ENCODE measurements at places on chromosomes 16 and 17. TPM values are rescaled to one million over a fixed set of nuclear protein-coding genes. Genes with fewer than 3 reads are reported as not detected.

- DNase-seq = no peak
Observed at GRCh38 chr16:49635591-49636581, 220.0 kb downstream of the ZNF423 start.

- no peak for DNase-seq
Observed at GRCh38 chr16:87425941-87426340, 33.8 kb downstream of the MAP1LC3B start.

DNA sequence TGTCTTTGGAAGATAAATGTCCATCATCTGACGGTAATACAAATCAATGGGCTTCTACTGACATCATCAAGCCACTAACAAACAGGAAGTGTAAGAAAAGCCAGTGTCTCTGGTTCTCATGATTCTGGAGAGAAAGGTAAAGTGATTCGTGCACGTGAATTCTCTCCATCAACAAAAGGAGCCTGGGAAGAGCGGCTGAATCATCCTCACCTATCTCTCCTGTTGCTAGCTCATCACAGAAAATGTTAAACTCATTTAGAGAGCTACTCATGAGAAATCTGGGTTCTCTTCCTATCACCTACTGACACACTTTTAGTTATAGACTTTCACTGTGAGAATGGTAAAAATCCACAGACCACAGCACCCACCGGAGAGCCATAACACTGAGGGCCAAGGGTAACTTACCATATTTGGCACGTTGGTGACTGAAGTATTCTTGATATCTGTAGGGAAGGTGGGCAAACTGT is 70.3 kb downstream of the CREBBP start:
- no peak for DNase-seq

The CAPNS2 gene
- total RNA-seq = not detected

- peak; percentile 9 for DNase-seq
Observed at GRCh38 chr16:25838724-25839186, 147.0 kb downstream of the HS3ST4 start.

DNA sequence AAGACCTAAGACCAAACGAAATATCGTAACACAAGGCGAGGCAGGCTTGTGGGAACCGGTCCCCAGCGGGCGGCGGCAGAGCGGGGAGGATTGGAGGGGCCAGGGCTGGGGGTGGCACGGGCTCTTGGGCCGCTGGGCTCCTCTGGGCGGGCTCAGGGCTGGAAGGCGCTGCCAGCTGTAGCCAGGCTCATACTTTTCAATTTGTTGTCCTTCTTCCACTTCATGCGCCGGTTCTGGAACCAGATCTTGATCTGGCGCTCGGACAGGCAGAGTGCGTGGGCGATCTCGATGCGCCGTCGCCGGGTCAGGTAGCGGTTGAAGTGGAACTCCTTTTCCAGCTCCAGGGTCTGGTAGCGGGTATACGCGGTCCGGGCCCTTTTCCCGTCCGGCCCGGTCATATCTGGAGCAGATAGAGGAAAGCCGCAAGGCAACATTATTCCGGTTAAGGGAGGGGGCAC is 1.5 kb downstream of the HOXB5 start:
- DNase-seq = no peak

DNA sequence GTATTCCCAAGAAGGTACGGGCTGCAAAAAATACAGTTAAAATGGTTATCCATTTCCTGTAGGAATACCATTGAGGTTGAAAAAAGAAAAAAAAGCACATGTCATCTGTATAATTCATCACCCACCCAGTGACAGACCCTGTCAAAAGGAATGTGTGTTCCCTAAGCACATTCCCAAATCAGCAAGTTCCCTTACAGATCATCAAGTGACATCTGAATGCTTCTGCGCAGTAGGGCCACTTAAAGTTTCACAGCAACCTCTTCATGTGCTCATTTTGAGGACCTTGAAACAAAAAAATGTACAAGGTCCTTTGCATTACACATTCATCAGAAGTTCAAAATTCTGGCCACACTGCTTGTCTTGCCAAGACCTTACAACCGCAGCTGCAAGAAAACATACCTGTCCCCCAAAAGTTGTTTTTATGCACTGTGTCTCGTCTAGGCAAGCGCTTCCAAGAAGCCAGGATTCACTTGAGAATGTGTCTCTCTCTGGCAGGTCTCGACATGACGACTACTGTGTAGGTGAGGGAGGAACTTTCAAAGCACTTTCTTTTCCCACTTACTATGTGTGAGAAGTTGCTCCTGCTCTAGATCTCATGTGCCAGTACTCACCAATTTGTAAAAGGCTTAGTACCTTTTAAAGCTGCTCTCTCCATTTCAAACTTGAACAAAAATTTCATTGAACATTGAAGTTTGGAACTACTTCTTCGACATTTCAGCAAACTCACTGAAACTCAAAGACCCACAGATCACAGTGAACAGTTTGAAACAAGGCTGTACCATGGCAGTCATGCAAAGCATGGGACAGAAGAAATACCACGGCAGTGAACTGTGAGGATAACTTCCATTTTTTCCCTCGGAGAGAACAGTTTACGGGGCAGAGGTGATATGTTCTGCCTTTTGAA is 4.3 kb upstream of the POLG2 start:
- no peak for DNase-seq

DNA sequence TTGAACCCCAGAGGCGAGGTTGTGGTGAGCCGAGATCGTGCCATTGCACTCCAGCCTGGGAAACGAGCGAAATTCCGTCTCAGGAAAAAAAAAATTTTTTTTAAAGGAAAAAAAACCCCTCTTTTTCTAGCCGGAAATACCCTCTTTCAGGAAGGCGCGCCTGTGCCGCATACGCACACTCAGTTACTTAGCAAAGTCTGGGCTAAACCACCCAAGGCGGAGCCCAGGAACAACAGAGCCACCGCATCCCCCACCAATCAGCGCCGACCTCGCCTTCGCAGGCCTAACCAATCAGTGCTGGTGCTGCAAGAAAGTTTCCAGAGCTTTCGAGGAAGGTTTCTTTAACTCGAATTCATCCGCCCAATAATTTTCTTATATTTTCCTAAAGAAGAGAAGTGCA is 510.4 kb downstream of the KCNJ18 start:
- no peak for DNase-seq

The KRT13 gene
- not detected for total RNA-seq

DNA sequence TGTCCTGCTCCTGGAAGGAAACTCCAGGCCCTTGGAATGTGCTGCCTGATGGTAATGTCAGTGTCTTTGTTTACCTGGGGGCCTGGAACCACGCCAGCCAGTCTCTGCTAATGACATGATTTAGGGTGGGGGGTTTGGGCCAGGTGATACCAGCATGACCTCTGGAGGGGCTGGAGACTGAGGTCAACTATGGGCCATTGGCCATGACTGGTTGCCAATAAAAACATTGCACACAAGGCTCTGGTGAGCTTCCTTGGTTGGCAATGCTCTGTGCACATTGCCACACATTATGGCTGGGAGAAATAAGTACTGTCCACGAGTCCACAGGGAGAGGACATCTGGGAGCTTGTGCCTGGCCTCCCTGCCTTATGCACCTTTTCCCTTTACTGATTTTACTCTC is 52.5 kb downstream of the LITAF start:
- DNase-seq = no peak

GRCh38 chr16:4924593-4925292 is 12.2 kb downstream of the PPL start:
- no peak for DNase-seq

DNA sequence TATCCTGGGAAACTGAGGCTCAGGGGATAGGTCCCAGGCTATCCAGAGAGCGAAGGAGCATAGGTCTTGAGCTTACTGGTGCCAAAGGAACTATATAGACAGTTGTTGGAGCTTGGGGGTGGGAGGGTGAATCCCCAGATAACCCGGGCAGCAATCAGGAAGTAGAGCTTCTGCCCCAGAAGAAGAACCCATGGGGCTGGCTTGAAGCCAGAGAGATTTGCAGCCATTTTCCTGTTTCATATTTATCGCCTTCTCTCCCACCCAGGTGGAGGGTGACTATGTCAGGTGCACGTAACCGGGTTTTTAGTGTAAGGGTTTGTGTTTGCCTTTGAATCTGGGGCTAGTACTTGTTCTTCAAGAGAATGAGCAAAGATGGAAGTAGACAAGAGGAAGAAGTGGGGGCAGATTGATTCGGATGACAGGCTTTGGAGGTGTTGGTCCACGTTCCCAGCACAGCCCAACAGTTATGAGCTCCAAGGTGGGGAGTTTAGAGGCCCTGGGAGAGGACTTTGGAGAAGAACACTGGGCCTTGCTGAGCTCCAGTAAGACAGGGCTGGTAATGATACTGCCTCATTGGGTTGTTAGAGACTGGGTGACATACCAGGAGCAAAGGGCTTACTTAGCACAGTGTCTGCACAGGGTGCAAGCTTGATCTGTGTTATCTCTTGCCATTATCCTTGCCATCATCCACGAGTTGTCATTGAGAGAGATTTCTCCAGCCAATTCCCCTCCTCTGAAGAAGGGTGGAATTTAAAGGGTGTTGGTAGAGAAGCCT is 145.6 kb downstream of the CCDC182 start:
- DNase-seq = no peak

The TMEM100 gene
- not detected for total RNA-seq

The RND2 gene
- total RNA-seq = 0.05 TPM

DNA sequence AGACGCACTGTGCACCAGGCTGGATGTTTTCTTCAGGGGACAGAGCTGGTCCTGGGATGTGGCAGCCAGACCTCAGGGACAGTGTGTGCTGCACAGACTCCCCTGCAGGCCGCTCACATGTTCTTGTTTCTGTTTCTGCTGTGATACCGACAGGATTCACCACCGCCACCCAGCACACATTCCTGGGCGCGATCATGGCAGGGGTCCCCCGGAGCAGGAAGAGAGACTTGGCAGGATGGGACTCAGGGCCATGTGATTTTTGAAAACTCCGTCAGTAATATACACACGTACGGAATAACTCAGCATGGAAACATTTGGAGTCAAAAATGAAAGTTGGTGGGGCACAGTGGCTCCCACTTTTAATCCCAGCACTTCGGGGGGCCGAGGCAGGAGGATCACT is 79.0 kb downstream of the HAPSTR1 start:
- DNase-seq = no peak

The LGALS3BP gene
- total RNA-seq = 59.3 TPM

DNA sequence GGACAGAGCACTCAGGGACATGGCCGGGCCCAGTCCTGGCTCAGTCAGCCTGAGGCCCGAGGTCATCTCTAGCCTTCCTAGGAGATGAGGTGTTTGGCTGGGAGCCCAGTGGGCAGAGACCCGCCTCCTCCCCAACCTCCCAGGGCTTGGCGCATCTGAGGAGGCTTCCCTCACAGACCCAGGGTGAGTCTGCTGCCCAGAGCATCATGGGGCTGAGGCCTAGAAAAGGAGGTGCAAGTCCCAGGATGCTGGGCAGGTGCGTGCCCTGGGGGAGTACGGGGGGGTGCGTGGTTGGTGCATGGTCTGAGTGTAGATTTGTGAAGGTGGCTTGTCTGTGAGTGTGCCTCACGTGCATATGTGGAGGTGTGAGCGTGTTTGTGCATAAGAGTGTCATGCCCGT is 4.7 kb downstream of the PDE6G start:
- no peak for DNase-seq

DNA sequence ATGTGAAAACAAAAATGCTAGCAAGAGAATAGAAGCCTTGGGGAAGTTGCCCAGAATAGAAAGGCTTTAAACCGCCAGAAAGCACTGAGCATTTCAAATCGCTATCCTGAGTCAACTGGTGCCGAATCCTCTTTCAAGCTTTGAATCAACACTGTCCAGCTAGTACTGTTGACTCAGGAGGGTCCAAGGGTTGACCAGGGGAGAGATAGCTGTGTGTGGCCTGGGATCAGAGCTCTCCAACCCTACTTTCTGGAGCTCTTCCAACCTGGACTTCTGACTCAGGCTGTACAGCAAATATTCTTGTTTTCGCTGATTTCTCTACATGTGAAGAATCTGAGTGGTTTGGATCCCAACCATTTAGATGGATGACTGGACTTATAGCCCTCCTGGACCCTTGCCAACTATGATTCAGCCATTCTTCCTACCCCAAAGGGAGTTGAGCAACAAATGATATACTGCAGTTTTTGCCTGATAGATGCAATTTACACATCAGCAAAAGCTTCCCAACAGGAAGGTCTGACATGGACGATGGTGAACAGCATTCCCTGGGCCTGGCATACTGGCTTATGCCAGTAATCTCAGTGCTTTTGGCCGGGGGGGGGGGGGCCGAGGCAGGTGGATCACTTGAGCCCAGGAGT is 154.0 kb upstream of the SDK2 start:
- DNase-seq = no peak

DNA sequence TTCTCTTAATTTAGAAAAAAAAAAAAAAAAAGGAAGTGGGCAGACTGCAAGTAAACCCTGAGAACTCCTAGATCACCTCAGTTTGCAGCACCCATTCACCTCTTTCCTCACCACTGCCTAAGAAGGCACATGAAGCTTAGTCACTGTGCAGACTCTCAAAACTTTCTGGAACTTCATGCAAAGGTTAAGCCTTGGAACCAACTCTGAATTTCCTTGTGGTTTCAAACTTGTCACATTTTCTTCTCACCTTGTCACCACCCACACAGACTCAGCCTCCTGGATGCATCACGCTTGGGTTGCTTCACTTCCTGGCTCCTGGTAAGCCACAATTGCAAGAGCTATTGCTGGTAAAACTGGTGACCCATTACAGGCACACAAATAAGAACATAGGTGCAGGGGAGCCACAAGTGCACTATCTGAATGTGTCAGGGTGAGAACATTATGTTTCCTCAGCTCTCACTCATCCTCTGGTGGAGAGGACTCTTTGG is 15.0 kb upstream of the CPD start:
- DNase-seq = peak; percentile 65

DNA sequence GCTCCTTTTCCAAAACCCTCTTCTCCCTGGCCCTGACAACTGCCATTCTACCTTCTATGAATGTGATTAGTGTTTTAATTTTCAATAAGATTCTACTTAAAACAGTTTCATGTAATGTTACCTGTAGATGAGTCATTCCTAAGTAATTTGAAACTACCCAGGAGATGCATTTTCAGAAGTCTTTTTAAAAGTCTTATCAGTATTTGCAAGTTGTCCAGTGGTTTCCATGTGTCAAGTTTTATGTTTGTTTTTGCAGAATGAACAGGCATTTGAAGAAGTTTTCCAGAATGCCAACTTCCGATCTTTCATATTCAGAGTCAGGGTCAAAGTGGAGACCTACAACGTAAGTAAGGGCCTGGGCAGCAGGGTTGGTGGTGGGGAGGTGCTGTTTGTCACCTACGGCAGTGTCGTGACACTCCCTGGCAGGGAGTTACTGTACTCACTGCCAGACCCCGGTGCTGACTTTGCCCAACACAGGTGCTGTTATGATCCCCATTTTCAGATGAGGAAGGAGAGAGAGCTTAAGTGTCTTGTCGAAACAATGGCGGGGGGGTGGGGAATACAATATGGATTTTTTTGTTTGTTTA is 65.0 kb downstream of the RPA1 start:
- DNase-seq = no peak
